ENCODE measurements at places on chromosomes 12 and 14. TPM values are rescaled to one million over a fixed set of nuclear protein-coding genes. Genes with fewer than 3 reads are reported as not detected.

Gene ADSS1
- 6.6 TPM for total RNA-seq

Gene CPM
- total RNA-seq = 5.6 TPM

Gene TMEM52B
- total RNA-seq = 0.18 TPM

Gene NCKAP5L
- 10.1 TPM for total RNA-seq

Gene PPFIA2
- not detected for total RNA-seq

Gene KRT8
- 4,552 TPM for total RNA-seq

Gene FOXG1
- 0.19 TPM for total RNA-seq

Data from A549 treated with AZD2906 at 1 μM for 4 hours (cell line).